ENCODE measurements at places on chromosomes 16 and 17.

GRCh38 chr17:81345228-81346089, 49.8 kb upstream of the BAHCC1 start:
- DNase-seq = no peak

DNA sequence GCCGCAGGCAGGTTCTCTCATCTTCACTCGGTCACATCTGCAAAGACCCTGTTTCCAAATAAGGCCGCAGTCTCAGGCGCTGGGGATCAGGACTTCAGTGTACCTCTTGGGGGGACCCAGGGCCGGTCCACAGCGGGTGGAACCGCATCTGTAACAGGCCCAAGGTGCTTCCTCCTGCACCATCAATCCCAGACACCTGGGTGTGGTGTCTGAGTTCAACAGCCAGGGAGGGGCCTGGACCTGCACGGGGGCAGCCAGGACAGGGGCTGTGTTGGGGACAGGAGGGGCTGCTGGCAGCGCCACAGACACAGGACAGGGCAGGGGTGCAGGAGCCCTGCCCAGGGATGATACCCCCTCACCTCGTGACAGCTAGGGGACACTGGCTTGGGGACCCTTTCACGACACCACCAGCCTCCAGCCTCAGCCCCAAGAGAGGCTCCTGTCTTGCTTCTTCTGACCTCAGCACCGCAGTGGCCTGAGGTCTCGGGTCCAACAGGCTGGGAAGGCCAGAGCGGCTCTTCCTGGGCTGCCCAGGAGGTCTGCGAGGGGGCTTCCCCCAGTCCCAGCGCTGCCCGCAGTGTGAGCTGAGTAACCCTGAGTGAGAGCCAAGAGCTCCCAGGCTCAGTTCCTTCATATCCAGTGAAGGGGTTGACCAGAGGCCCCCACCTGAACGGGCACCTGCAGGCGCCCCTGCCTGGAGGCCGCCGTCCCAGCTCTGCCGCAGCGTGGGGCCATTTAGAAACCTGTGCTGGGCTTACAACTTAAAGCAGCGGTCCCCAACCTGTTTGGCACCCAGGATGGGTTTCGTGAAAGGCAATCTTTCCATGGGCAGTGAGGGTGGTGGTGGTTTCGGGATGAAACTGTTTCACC, 30.7 kb upstream of the BAHCC1 start:
- DNase-seq = no peak

DNA sequence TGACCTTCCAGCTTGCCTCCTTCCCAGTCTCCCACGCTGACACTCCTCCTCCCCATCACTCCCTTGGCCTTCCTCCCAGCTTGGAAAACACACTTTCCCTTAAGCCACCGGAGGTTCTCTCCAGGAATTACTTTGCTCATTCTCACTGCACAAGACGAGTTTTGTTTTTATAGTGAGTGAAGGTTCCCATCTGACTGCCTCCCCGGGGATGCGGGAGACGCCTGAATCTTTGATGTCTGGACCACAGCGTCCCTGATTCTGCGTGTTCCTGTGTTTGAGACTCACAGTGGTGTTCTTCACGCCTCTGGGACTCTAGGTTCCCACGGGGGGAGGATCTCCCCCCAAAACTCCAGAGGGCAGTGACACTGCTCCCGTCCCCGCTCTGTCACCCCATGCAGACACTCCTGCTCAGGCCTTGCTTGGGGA, 2.0 kb downstream of the DNAI2 start:
- DNase-seq = no peak

DNA sequence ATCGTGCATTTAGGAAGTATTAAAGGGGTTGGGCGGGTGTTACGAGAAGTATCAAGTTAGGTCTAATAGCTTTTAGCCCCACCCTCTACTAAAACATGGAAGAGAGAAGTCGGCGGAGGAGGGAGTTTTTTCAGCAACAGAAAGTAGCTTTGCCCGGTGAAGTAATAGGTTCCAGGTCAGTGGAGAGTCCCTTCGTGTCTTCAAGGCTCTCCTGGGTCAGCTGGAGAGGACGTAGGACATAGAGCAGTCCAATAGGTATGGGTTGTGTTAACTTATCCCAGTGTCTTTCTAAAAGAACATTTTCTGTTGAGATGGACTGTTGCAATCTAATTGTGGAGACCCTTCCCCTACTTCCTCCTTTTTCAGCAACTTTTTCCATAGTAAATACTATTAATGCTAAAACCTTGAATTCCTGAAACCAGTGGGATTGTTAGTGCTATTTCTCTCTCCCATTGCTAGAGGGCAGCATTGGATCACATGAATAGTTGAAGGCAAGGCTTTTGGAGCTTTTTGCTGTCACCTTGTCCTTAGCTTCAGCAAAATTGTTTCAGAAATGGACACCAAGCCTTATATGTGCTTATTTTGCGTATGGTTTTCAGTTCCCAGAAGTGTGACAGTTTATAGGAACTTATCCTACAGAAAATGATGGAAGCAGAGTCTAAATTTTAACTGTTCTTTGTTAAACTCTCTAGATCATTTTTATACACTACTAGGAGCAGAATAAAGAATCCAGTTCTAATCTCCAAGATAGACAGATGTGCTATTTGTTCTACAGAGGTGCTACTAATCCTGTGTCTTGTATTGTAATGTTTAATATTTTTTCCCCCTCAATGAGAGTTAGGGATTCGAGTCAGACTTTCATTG, 38.4 kb downstream of the UTP18 start:
- DNase-seq = no peak

DNA sequence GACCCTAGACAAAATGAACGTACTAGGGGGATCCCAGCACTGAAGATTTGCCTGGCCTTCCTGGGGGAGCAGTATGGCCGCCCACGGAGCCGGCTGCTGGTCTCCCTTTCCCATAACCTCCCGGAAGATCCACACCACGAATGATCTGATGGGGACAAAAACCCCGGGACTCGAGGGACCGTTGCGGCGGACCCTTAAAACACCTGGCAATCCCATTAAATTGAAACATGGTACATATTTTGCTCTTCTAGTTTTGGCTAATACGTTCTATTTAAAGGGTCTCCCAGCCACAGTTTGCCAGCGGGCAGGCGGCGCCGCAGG, 45.2 kb upstream of the LCMT1 start:
- no peak for DNase-seq

- no peak for DNase-seq
Observed at GRCh38 chr17:43548689-43549379, 2.7 kb upstream of the ETV4 start.

GRCh38 chr17:65194670-65195334, 57.6 kb downstream of the RGS9 start:
- no peak for DNase-seq

DNA sequence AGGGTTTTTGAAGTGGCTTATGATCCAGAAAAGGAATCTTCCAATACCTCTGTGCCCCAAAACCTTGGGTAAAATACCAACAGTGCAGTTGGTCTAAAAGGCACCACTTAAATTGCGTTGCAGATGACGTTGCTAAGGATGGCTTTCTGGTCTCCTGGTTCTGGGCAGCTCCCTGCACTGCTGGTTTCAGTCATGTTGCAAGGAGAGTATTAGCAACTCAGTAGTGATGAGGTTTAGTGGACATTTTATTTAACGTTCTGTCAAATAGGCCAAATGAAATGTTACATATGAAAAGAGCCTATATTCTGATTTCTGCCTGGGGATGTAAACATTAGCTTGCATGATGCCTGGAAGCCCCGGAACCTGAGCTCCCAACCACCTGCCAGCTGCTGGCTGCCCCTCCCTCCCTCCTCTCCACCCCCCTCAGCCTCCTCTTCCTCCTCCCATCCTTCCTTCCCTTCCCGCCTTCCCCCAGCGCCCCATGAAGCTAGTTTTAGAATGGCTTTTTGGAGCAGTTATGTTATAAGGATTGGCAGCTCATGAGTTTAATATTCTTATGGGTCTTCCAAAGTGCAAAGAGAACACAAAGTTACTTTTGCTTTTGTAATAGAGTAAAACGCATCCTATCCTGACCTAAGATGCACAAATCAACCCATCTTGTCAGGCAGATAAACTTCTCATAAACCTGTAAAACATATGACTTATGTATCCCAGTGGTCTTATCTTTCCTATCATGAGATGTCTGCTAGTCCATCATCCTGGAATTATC, 20.7 kb downstream of the CD7 start:
- DNase-seq = no peak

DNA sequence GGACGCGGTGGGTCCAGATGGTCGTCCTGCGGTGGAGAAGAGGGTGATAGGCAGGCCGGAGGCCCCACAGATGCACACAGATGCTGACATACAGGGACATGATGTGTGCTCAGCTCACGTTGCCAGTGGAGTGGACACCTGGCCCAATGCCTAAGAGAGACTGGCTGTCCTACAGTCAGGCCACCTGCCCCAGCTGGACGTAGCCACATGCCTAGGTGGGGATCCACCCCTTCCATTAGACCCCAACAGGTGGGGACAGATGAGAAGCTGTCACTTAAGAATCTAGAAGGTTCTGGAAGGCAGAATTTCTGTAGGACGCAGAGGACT, 117.6 kb upstream of the ZNF750 start:
- no peak for DNase-seq

DNA sequence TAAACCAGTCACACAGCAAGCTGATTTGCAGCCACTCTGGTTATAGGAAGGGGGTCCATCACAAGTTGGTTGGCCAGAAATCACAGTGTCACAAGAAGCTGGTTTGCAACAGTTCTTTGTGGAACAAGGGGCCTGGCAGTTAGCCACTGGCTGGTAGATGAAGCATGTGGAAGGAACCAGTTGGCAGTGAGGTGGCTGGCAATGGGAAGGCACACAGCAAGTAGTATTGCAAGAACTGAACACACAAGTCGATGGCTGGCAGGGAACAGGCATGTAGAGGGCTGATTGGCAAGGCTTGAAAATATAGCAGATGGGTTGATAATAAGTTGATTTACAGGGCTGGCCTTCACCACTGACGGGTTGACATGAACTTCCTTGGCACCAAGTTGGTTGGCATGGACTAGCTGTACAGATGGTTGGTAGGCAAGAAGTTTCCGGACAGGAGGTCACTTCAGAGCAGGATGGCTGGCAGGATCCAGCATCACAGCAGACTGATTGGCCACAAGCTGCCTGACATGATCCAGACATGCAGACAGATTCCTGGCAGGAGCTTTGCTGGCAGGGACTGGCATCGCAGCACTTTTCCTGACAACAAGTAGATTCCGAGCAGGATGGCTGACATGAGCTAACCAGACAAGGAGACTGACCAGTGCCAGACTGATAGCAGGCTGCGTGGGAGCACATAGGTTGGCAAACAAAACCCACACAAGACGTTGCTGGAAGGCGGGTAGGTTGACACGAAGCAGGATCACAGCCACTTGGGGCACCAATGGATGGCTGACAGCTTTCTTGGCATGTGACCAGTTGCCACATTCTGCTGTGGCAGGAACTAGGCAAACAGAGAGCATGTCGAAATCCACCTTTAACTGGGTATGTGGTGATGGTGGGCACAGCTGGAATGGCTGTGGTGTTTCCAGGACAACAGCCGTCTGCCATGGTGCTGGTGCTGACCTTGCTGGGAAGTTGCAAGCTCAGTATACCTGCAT, at the start of gene KRTAP29-1:
TSS of gene KRTAP29-1 (minus strand) at position 936 of the 986 bp plus-strand sequence. CDS start at position 936, 0 bp downstream.
- no peak for DNase-seq

- no peak for DNase-seq
Observed at GRCh38 chr16:55239723-55240122, 84.3 kb upstream of the IRX6 start.

DNA sequence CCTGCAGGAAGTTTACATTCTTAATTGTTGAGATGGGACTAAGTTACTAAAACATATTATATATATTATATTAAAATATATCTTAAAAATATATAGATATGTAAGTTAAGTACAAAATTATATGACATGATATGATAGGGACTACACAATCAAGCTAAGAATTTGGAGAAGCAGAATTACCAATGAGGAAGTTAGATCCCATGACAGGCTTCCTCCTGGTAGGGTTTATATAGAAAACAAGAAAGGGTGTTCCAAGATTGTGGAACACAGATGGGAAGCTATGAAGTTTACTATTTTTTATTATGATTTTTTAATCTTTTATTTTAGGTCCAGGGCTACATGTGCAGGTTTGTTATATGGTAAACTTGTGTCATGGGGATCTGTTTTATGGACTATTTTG, 260.8 kb upstream of the ZFHX3 start:
- DNase-seq = no peak

DNA sequence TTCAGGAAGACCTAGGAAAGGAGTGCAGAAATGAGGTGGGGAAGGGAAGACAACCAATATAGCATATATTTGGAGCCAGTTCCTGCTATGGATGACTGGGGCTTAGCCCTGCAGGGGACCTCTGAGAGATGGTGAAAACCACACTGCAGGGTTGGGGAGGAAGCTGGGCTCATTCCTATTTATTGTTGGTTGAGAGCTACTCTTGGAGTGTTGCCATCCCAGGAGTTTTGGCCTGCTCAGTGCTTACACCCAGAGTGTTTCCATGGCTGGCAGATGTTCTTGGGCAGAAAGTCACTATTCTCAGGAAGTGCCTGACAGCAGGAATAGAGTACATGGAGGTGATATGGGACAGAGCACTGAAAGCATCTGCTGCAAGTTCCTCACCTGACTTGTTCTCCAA, 145.8 kb downstream of the SPACA3 start:
- DNase-seq = no peak

DNA sequence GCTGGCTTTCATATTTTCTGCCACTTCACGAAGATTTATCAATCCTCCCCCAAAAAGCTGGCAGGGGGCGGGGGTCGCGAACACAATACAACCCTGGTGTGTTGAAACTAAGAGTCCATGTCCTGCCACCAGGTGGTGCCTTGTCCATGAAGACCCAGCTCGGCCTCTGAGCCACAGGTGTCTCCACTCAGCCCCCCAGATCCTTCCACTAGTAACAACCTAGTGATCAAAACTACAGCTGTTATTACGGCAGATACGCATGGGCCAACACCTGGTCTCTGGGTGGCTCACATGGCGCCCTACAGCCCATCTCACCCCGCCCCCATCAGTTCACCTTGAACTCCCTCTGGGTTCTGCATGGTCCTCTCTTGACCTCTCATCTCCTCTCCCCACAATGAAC, 27.7 kb downstream of the USP7 start:
- no peak for DNase-seq

GRCh38 chr17:82230609-82231311, 1.9 kb downstream of the SLC16A3 start:
- DNase-seq = no peak

GRCh38 chr17:3961564-3962047, 2.6 kb downstream of the ATP2A3 start:
- no peak for DNase-seq
